Umbilical cord (tissue), 2 donors: ENCODE measurements at places on chromosomes 13 and 19. TPM values are rescaled to one million over a fixed set of nuclear protein-coding genes. Genes with fewer than 3 reads are reported as not detected.

ERICH6B gene
- not detected for total RNA-seq

ANGPTL4 gene
- 5.3 TPM for total RNA-seq

GAPDHS gene
- total RNA-seq: not detected

ATP4A gene
- total RNA-seq: not detected

CABP5 gene
- 11.8 TPM for total RNA-seq

KIR2DL1 gene
- not detected for total RNA-seq

PLK5 gene
- total RNA-seq: not detected

COX7A1 gene
- total RNA-seq: 4.3 TPM

HOMER3 gene
- 31.3 TPM for total RNA-seq

S1PR4 gene
- total RNA-seq: 1.7 TPM

CLEC11A gene
- 65.5 TPM for total RNA-seq
